Skin of body (tissue), 3 donors: ENCODE measurements at places on chromosomes 2 and 18. TPM values are rescaled to one million over a fixed set of nuclear protein-coding genes. Genes with fewer than 3 reads are reported as not detected.

Gene COL5A2
- total RNA-seq: 620 TPM

Gene ACTG2
- total RNA-seq: 5.1 TPM

- DNase-seq: no peak
Measured at GRCh38 chr18:64546451-64546850, 397.6 kb upstream of the LINC00305 start.

GRCh38 chr2:191170773-191171172 lies 20.0 kb upstream of the STAT4 start:
- no peak for DNase-seq

Gene ZNF396
- total RNA-seq: 1.6 TPM

GRCh38 chr2:161420406-161421074 lies 4.4 kb downstream of the TBR1 start:
- no peak for DNase-seq

Gene OSR1
- 12.9 TPM for total RNA-seq

Gene HJURP
- 6.6 TPM for total RNA-seq

Gene TDRD15
- total RNA-seq: 0.10 TPM

Gene RAPH1
- 24.0 TPM for total RNA-seq

Gene RPRM
- 3.2 TPM for total RNA-seq

DNA sequence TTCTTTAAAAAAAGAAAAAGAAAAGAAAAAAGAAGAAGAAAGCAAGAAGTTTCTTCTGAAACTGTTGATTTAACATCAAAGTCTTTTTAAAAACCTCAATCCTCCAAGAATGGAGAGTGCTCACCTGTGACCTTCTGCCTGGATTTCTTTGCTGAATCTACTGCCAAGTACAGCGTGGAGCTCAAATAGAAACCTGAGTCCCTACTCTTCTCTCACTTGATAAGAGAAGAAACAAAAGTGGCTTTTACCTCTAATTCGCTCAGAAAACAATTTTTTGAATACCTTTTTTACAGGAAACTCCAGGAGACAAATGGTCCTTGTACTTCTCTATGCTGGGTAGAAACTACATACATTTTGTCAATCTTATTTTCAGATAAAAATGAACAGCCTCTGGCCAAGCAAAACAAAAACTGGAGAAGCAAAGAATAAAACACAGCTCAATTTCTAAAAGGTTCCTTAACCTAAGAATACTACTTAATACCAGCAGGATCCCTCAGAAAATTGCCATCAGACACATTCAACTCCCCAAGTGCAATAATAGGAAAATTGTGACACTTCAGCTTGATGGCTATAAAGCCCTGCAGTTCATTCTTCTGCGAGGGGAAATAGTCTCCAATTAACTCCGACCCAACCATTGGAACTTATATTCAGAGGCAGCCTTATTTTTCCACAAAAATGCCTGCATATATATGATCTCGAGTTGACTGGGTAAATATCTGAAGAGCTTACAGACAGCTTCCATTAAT lies 85.8 kb downstream of the GRB14 start:
- no peak for DNase-seq

DNA sequence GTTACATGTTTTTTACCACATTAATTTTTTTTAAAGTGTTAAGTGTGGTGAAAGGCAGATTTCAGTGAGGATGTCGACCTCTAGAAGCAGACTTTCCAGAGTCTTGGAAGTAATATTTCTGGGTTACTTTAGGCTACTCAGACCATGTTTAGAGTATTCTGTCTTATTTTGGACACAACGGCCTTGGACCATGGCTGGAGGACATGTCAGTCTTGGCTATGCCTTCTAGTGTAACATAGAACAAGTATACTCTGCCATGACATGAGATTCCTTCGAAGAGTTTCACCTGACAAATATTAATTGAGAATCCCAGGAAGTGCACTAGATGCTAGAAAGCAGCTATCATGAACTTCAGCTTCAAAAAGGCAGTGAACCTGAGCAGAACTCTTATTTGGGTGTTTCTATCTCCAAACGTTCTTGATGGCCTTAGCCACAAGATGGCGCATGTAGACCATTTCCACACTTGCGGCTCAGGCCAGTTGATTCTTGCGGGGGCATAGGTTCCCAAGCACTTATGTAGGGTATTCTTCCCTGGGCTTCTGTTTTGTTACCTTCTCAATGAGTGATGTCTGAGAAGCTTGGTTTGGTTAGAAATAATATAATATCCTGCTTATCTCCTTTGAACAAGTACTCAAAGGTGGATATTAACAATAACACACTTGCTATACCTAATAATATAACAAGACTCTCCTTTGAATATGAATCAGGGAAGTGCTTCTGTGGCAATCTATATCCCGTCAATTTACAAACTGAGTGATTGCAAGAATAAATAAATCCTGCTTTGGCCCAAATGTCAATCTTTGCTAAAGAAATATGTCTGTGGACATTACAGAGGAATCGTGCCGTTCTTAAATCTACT lies 62.0 kb downstream of the CACNB4 start:
- DNase-seq: peak; percentile 50

- no peak for DNase-seq
Measured at GRCh38 chr2:204434660-204435462, 110.4 kb upstream of the PARD3B start.

DNA sequence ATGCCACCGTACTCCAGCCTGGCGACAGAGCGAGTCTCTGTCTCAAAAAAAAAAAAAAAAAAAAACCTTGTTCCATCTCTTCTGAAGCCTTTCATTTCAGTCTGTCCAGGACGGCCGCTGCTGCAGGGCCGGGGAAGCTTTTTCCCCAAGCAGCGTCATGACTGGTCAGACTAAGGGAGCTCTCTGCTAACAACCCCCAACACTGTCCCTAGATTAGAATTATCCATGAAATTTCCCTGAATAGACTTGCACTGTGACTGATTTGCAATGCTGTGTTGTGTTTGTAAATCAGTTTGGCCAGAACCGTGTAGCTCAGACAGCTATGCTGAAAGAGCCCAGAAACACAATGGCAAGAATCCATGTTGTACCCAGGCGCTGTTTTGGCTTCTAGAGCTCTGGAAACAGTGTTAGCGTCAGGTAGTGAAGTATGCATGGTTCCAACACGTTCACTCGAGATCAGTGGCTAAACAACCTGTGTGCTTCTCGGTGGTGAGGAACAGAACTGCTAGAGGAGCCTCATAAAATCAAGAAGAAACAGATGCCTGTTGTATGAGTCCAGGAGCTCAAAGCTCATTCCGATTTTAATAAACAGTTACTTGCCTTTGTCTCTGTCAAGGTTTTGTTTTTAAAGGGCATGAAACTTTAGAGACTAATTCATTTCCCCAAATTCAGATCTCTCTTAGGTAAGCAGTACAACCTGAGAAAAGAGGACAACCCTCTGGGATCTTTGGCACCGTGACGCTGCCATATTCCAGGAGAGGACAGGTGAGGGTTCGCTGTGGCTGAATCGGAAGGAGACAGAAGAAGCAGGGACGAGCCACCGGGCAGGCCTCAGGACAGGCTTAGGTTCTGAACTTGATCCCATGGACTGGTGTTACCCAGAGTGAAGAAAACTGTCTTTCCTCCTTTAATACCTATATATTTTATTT lies 43.5 kb downstream of the GORASP2 start:
- DNase-seq: no peak

GRCh38 chr2:86302320-86302719 lies 35.1 kb downstream of the REEP1 start:
- DNase-seq: no peak
